HL-60 (cell line): ENCODE measurements at places on chromosomes 3 and 15.
A peak's percentile ranks its signal among the peaks of the same experiment; 100 is the strongest.

DNA sequence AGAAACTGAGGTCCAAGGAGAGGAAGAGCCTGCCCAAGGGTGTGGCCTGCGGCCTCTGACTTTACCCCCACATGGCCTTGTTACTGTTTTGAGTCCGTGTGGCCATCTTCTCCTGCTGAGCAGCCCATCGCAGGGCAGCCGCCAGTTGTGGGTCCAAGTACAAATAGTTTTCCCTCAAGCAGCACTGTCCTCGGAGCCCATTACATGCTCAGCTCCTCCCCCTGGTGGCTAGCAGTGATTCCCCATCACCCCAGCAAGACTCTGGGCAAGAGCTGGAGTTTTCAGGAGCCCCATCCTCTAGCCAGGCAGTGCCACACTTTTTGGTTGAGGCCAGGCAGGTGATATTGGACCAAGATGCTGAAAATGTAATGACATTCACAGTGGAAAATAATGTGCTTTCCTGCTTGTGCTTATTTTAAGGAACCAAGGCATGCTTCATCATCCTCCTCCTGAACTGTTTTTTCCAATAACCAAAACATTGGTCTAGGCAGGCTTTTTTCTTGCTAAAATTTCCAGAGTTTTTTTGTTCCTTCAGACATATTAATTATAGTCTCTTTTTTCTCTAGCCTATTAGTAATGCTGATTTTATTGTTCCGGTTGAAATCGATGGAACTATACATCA lies 23.2 kb upstream of the VILL start:
- DNase-seq: peak; percentile 61

GRCh38 chr3:52123106-52123725 lies 31.0 kb downstream of the POC1A start:
- DNase-seq: peak; percentile 83

GRCh38 chr3:179896507-179896906 lies 140.2 kb downstream of the PEX5L start:
- no peak for DNase-seq

DNA sequence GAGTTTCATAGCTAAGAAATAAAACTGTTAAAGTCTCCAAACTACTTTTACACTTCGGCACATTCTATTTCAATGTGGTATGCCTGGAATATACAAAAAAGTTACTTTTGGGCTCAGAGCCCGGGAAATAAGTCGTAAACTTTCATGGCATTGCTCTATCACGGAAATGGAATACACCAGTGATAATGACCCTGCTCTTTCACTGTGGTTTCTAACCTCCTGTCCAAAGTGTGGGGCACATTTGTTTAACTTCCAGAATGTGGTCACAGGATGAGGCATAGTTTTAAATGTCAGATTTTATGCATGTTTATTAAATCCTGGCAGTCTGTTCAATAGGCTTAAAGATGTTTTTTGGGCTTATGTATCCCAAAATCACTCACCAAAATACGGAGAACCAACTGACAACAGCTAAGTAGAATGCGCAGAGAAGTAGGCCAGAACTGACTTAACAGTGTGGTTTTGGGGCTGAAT lies 5.1 kb downstream of the CXCR6 start:
- no peak for DNase-seq

- no peak for DNase-seq
Observed at GRCh38 chr15:88693191-88693590, 54.4 kb downstream of the ISG20 start.

DNA sequence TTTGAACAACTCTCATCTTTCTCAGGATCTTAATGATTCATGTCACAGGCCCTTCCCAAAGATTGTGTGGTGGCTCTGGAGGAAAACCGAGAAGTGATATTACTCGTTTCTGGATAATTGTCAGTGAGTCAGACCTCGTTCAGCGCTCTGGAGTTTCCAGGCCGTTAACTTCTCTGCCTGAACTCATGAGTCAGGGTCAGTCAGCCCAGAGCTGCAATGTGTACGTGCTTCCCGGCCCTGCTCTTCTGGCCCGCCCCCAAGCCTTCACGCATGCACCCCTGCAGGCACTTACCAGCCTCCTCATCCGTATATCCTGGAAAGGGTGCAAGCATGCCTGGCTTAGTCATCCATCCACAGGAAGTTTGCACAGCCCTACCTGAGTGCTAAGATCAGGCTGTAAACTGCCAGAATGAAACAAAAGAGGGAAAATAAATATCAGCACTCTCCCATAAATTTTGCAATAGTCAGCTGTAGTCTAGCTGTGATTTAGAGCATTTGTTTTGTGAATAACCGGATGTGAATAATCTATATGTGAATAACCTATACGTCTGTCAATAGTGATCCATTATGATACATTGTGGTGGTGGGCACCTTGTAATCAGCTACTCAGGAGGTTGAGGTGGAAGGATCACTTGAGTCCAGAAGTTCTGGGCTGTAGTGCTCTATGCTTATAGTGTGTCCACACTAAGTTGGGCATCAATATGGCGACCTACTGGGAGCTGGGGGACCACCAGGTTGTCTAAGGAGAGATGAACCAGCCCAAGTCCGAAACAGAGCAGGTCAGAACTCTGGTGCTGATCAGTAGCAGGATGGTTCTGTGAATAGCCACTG lies 35.3 kb upstream of the SEMA4B start:
- no peak for DNase-seq

DNA sequence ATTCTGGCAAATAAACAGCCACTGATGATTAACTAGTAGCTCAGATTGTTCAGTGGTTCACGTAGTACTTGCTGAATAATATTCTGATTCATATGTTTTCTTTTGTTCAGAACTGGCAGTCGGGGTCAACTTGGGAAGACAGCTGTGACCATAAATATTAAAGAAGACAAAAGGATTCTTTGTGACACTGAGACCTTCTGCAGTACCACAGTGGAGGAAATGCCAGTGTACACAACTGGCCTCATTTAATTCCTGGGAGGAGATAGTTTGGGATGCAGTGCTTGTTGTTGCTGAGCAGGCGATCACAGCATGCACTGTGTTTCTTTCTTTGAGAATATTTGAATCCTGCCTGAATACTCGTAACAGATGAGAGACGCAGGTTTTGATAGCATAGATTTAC lies 26.7 kb upstream of the MCF2L2 start:
- DNase-seq: no peak

GRCh38 chr3:117893638-117894037 lies 1141.0 kb downstream of the IGSF11 start:
- no peak for DNase-seq

DNA sequence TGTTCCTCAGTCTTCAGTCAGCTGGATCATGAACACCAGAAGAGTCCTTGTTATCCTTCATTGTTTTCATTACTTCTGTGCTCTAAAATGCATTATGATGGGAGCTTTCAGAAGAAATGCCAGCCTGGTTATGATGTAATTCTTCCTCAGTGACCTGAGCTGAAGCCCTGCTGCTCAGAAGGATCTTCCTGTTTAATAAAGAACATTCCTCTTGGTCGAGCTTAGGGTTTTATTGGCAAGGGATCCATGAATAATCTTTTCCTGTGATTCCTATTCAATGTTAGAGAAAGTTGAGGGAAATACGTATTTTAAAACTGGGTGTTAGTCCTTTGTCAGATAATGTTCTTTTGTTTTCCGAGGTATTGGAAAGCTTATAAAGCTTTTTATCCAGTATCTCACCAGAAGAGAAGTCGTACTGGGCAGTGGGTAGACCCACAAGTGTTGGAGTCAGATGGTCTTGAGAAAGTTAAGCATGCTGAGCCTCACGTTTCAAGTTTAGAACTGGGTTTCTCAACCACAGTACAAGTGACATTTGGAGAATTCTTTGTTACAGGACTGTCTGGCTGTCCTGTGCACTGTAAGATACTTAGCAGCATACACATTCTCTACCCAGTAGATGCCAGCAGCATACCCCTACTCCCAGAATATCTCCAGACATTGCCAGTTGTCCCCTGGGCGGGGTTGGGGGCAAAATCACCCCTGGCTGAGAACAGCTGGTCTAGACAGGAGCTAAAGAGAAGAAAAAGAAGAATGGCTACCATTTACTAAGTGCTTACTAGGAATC lies 212.3 kb upstream of the BHLHE40 start:
- no peak for DNase-seq

GRCh38 chr15:48416301-48416700 lies 85.1 kb downstream of the DUT start:
- no peak for DNase-seq
